Right renal pelvis (tissue), 4 donors: ENCODE measurements at places on chromosomes 3 and 15. TPM values are rescaled to one million over a fixed set of nuclear protein-coding genes. Genes with fewer than 3 reads are reported as not detected.

SKOR1 gene
- 0.45 TPM for polyA plus RNA-seq

GAP43 gene
- polyA plus RNA-seq: 0.39 TPM

CYP1A2 gene
- 0.08 TPM for polyA plus RNA-seq

ECE2 gene
- polyA plus RNA-seq: not detected

TARS3 gene
- polyA plus RNA-seq: 18.1 TPM

CLRN1 gene
- polyA plus RNA-seq: not detected

STIMATE gene
- 13.5 TPM for polyA plus RNA-seq

TRIM42 gene
- polyA plus RNA-seq: not detected

PLA1A gene
- 8.2 TPM for polyA plus RNA-seq

SCN10A gene
- polyA plus RNA-seq: not detected

KNG1 gene
- polyA plus RNA-seq: 146 TPM

GABRA5 gene
- polyA plus RNA-seq: 0.31 TPM

CYP11A1 gene
- 1.3 TPM for polyA plus RNA-seq

SPCS1 gene
- 185 TPM for polyA plus RNA-seq

SLC28A2 gene
- polyA plus RNA-seq: 0.37 TPM

GOLGA6D gene
- polyA plus RNA-seq: 0.10 TPM

C3orf52 gene
- polyA plus RNA-seq: 4.9 TPM
